Smooth muscle cell of bladder (primary cell): ENCODE measurements at places on chromosomes 2 and 18. TPM values are rescaled to one million over a fixed set of nuclear protein-coding genes. Genes with fewer than 3 reads are reported as not detected.

PRSS56 gene
- not detected in 2 replicates for total RNA-seq

DPP10 gene
- not detected in 2 replicates for total RNA-seq

RGPD4 gene
- under 0.01 TPM in 1 of 2 replicates, not detected in the other for total RNA-seq

RMDN2 gene
- 3.8 and 7.9 TPM in 2 replicates for total RNA-seq

AP1S3 gene
- total RNA-seq = 3.4 and 5.9 TPM in 2 replicates

ANKRD29 gene
- total RNA-seq = 6.5 and 7.3 TPM in 2 replicates

DOK6 gene
- total RNA-seq = 7.3 and 12.3 TPM in 2 replicates

SPATA3 gene
- not detected in 2 replicates for total RNA-seq

SERPINB12 gene
- total RNA-seq = not detected in 2 replicates

LYG1 gene
- total RNA-seq = 0.18 and 0.43 TPM in 2 replicates

POTEJ gene
- not detected in 2 replicates for total RNA-seq

ARHGAP15 gene
- total RNA-seq = 0.09 and 0.14 TPM in 2 replicates

RNF125 gene
- total RNA-seq = 0.28 TPM in 2 replicates

STAT4 gene
- 1.4 and 2.0 TPM in 2 replicates for total RNA-seq

AKAIN1 gene
- not detected in 2 replicates for total RNA-seq

PIEZO2 gene
- 86.7 and 97.7 TPM in 2 replicates for total RNA-seq

KYNU gene
- total RNA-seq = 9.5 and 66.7 TPM in 2 replicates

MC2R gene
- not detected in 2 replicates for total RNA-seq

NDC80 gene
- 2.7 and 2.8 TPM in 2 replicates for total RNA-seq

CELF4 gene
- 0.09 TPM in 1 of 2 replicates, not detected in the other for total RNA-seq

ASB3 gene
- total RNA-seq = 23.1 and 23.3 TPM in 2 replicates

LIMS2 gene
- 2.8 and 3.1 TPM in 2 replicates for total RNA-seq

ABCA12 gene
- under 0.01 TPM in 2 replicates for total RNA-seq

IL18R1 gene
- total RNA-seq = 0.85 and 1.5 TPM in 2 replicates

ATOH8 gene
- total RNA-seq = 29.3 and 72.5 TPM in 2 replicates

SAG gene
- not detected in 2 replicates for total RNA-seq

CCDC102B gene
- total RNA-seq = 45.7 and 63.3 TPM in 2 replicates

SPEG gene
- total RNA-seq = 3.7 and 9.8 TPM in 2 replicates

SDC1 gene
- 16.8 and 30.7 TPM in 2 replicates for total RNA-seq

FBXO36 gene
- total RNA-seq = 2.3 and 3.8 TPM in 2 replicates

ATAD2B gene
- 8.6 and 11.2 TPM in 2 replicates for total RNA-seq

MSTN gene
- total RNA-seq = 0.09 and 0.14 TPM in 2 replicates

SEC11C gene
- 15.9 and 21.6 TPM in 2 replicates for total RNA-seq

SOX11 gene
- under 0.01 TPM in 1 of 2 replicates, not detected in the other for total RNA-seq

POLE4 gene
- total RNA-seq = 29.0 and 30.0 TPM in 2 replicates

LHCGR gene
- total RNA-seq = not detected in 2 replicates

MAP3K19 gene
- not detected in 2 replicates for total RNA-seq

MYOM1 gene
- 1.3 and 2.5 TPM in 2 replicates for total RNA-seq

CABYR gene
- total RNA-seq = 3.6 and 4.2 TPM in 2 replicates

GNLY gene
- total RNA-seq = not detected in 2 replicates

ALLC gene
- not detected in 2 replicates for total RNA-seq

TP53I3 gene
- total RNA-seq = 35.7 and 46.9 TPM in 2 replicates

LRRTM1 gene
- not detected in 2 replicates for total RNA-seq

CNGA3 gene
- under 0.01 TPM in 1 of 2 replicates, not detected in the other for total RNA-seq

SPAST gene
- 20.1 and 22.6 TPM in 2 replicates for total RNA-seq
